ENCODE measurements at places on chromosomes 12 and 14.

GRCh38 chr14:75005357-75005756 lies 2.6 kb downstream of the EIF2B2 start:
- no peak for DNase-seq

- DNase-seq, result no peak
Observed at GRCh38 chr12:109999983-110000505, 814 bp downstream of the ANKRD13A start.

- DNase-seq, result no peak
Observed at GRCh38 chr12:77406219-77406905, 341.0 kb upstream of the E2F7 start.

- no peak for DNase-seq
Observed at GRCh38 chr12:31406345-31406744, 80.4 kb upstream of the SINHCAF start.

DNA sequence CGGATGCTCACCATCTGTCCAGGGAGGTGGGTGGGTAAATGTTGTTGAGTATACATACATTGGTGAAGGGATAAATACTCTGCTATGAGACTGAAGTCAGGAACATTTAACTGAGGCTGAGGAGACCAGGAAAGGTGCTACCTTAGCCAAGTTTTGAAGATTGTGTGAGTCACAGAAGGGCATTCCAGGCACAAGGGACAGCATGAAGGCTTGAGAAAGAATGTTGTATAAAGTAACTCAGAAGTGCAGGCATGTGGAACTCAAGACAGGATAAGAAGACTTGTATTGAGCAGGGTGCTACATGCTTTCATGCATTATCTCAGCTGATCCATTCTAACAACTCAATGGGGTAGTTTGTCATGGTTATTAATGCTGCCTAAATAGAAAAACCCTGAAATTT lies 112.7 kb downstream of the IPO8 start:
- DNase-seq, result no peak

DNA sequence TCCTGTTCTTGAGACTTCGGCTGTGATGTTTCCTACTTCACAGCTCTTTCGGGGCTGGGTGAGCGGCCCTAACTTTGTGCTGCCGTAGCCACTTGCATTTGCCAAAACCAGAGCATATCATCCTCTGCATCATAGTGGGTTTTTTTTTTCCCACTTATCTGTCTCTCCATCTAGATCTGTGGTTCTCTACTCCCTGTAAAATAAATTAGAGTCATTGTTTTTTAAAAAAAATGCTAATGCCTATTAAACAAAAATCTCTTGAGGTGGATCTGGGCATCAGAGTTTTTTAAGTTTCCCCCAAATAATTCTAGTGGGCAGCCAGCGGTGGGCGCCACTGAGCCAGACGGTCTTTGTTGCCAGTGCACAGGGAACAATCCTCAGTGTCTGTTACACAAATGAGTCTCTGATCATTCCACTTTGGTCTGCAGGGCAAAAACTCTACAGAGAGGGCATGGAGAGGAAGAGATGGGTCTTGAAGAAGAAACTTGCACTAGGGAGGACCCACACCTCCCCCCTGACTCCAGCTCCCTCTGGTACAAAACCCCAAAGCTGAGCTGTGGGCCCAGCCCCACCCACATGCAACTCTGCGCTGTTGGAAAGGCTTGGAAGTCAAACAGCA lies 62.4 kb upstream of the BCL2L14 start:
- no peak for DNase-seq
